NCI-H2081 (cell line): ENCODE measurements at places on chromosomes 1 and 21.

- no peak for DNase-seq
Measured at GRCh38 chr21:30211071-30211470, 4.8 kb downstream of the CLDN8 start.

DNA sequence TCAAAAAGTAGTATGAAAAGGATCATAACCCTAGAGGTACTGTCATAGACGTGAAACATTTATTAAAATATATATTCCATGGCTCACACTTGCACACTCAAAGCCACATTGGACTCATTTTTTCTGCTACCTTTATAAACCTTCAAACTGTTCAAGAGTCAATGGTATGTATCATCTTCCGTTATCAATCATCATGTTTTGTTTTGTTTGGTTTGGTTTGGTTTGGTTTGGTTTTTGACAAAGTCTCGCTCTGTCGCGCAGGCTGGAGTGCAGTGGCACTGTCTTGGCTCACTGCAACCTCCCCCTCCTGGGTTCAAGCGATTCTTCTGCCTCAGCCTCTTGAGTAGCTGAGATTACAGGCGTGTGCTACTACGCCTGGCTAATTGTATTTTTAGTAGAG lies 1.8 kb downstream of the IFNAR2 start:
- DNase-seq, result no peak

DNA sequence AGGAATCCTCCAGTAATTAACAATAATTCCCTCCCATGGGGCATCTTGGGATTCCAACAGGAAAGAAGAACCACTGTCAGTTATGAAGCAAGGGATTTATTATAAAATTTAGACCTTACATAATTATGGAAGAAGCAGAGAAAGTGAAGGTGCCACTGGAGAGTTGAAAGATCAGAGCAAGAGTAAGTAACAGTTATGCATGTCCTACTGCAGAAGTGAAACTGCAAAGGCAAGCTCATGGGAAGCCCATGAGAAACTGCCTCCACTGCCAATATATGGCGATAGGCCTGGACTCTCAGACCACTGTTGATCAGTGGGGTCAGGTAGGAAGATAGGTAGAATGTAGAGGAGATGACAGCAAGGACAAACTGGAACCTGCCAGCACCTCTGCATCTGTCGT lies 123.6 kb upstream of the ZNF648 start:
- DNase-seq, result no peak

- DNase-seq, result no peak
Measured at GRCh38 chr1:4227986-4228385, 327.9 kb upstream of the C1orf174 start.

DNA sequence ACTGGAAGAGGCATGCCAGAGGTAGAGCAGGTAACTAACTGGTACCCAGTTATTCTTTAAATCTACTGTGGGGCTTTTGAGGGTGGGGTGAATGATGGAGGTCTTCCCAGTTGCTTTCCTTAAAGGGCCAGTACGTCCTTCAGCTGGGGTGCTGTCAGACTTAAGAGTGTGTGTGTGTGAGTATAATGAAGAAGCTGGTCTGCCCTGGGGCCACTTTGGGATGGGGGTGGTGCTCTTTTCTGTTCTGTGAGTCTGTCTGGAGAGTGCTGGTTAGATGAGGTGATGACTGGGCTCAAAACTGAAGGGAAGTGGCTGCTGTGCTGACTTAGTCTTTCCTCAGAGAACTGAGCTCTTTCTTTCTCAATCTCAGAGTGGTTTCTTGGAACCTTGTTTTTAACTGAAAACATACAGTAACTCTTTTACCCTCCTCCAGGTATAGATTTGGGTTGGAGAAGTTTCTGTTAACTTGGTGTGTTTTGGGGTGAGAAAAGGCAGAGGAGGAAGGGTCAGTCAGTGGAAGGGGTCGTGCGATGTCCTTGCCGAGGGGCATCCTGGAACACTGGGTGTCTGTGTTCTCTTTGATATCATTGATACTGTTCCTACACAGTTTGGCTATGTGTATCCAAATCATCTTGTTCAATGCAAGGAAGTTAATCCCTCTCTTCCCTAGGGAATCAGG lies 746 bp downstream of the MACF1 start:
- DNase-seq, result no peak

- DNase-seq, result no peak
Measured at GRCh38 chr1:178434360-178434759, 62.4 kb downstream of the CLEC20A start.

DNA sequence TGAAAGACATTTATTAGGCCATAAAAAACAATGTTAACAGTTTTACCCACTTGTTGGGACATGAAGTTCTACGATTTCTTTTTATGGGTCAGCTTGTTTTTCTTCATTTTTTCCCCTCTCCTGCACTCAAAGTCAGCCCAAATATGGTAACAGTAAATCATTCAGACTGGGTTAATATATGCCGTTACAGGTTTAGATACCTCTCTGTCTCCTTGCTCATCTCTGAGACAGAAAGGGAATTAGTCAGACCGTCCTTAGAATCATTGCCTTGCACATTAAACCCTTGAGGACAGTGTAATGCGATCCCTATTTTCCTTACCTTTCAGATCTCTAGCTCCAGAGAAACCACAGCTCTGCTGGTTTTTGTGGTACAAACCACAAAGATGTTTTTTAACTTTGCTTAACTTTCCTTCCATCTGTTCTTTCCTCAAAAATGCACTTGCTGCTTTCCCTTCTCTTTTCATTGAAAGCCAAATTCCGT lies 613.3 kb downstream of the PLPP3 start:
- DNase-seq, result no peak

DNA sequence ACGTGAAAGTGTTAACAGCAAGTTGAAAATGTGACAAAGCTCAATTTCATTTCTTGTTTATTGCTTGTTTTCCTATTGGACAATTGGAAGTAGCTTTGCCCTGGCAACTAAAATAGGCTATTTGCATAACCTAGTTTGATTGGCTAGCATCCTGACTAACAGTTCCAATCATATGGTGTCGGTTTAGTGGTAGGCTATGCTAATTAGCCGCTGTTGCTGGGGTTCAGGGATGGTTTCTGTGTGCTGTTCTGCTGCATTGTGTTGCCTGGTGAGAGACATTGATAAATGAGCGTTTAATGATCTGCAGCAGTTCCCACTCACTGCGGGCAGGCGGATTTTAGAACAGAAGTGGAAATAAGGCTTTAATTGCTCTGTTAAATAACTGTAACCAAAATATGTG lies 68.5 kb downstream of the DYRK1A start:
- DNase-seq, result peak; percentile 85
